ENCODE measurements at places on chromosomes 5 and 9.

DNA sequence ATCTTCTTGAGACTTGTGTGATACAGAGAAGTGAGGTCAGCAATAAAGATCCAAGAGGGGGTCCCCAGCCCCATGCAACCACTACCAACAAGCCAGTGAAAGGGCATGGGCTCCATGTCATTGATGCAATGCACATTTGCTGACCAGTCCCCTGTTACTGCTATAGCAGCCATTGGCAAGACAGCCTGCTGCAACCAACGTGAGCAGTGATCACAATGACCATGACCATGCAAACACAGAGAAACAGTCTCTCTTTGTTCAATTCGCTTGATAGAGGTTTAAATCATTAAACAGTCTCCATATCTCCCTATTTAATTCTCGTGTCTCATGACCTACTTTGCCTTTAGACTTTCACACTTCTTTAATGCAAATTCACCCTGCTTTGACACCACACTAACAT, 30.0 kb upstream of the FOXB2 start:
- no peak for DNase-seq

DNA sequence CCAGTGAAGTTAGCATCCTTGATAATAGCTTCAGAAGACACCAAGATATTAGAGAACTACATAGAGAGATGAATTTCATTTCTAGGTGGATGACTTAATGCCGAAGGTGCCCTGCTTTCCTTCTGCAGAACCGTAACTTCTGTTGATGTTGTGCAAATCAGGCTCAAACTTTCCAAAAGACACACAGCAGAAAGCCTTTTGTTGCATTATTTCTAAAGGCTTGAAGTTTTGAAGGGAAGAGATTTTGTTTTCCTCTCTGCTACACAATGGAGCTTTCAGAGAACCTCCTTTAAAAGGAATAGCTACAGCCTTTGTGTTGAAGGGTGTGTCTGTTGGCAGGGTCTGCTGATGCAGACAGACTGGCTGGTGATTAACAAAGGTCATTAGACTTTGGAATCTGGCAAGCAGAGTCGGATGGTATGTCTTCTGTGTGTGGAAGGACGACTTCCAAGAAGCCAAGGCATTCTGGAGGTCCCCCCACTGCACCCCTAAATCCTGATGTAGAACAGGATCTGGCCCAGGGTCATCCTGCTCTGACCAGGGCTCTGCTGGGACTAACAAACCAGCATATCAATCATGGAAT, 57.8 kb downstream of the ZNF462 start:
- DNase-seq, result no peak

- no peak for DNase-seq
These were observed 29.3 kb upstream of the NR3C1 start for GRCh38 chr5:143432658-143433239.

GRCh38 chr5:135487839-135488514, 35.8 kb upstream of the TIFAB start:
- no peak for DNase-seq

GRCh38 chr5:151351671-151352070, 4.3 kb upstream of the SLC36A2 start:
- DNase-seq, result no peak

DNA sequence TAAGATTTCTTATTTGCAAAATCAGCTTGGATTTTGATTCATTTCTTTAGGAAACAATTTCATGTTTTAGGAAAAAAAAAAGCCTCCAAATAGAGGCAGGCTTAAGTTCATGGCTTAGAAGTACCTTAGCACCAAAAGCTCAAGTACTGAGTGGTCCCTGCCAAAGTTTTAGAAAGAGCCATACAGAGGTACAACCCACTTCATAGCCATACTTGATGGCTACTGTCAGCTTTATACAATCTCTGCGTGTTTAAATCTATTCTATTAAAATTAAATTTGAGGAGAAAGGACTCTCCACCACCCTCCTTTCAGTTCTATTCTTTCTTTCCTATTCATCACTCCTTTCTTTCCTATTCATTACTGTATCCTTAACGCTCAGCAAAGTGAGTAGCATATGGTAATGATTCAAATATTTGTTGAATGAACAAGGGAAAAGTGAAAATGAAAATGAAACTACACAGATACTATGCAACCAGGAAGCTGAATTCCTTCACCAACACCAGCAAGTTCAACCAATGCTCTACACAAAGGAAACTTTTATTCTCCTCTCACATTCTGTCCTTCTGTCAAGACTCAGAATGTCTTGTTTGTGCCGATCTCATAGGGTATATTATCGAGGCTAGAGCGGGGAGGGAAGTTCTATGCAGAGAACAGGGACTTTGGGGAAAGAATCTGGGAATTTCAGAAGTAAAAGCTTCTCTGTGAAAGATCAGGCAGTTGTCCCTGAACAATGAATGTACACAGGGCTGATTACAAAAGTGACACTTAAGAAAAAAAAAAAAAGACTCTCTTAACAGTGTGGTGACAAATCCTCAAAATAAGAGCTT, 138.6 kb upstream of the SPEF2 start:
- no peak for DNase-seq

DNA sequence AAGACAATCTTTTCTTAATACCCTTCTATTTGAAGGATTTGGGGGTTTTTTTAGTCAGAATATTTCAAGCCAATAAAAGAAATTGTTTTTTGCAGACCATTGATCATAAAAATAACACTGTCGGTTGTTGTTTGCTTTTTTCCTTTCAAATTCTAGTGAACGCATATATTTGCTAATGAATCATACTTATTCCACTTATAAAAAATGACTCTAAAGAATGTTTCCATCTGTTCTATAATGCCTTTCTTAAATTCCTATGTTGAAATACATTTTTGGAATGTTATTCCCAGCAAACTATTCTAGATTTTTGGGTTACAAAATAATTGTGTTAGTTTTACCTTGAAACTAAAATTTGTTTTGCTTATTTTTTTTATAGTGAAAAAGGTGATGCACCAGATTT, 32.2 kb downstream of the CWC27 start:
- DNase-seq, result no peak

- no peak for DNase-seq
These were observed 2.9 kb downstream of the ARSK start for GRCh38 chr5:95557841-95558240.

GRCh38 chr9:24059651-24060050, 233.6 kb upstream of the ELAVL2 start:
- DNase-seq, result no peak

DNA sequence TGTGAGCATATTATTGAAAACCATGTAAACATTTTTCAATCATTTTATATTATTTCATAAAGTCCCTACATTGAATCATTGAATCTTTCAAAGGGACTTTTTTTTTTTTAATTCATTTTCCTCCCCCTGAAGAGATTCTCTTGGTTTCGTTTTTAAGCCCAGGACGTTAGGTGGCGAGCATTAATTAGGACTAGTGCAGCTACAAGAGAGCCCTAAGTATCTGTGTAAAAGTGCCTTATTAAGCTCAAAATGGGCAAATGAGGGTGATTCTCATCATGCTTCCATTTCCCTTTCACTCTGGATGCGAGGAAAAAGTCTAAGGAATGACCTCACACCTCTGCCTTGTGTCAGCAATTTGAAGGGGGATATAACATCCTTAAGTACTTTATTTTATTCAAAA, 517.9 kb upstream of the ITGA1 start:
- DNase-seq, result no peak

- no peak for DNase-seq
These were observed 105.2 kb downstream of the LIFR start for GRCh38 chr5:38451074-38451725.

- no peak for DNase-seq
These were observed 372.9 kb downstream of the OSTF1 start for GRCh38 chr9:75461183-75461582.

Data from stimulated activated CD4-positive, alpha-beta T cell treated with anti-CD3 and anti-CD28 coated beads, Interleukin-1b, Interleukin-23, amount 100 ng/mL, for 4 hours (primary cell).